Eye (tissue), 1 donor: ENCODE measurements at places on chromosomes 4 and X.

- DNase-seq, result no peak
These were observed 28.1 kb upstream of the JAKMIP1 start for GRCh38 chr4:6228158-6229067.

- no peak for DNase-seq
These were observed 38.6 kb downstream of the CFAP299 start for GRCh38 chr4:80374180-80374579.

DNA sequence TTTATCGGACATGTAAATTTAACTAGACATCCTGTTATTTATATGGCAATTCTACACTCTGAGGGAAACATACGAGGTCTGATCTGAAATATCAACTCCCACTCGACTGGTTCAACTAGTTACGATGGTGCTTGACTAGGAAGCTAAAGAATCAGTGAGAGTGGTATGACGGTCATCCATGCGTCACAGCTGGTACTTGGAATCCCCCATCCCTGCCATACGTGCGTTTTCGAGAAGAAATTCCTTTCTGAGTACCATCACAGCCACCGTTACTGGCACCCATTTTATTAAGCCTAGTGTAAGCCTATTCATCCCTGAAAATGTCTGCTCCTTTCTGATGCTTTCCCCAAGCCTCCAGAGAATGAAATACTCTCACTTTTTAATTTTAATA lies 695 bp upstream of the PIGA start:
- peak; percentile 71 for DNase-seq

DNA sequence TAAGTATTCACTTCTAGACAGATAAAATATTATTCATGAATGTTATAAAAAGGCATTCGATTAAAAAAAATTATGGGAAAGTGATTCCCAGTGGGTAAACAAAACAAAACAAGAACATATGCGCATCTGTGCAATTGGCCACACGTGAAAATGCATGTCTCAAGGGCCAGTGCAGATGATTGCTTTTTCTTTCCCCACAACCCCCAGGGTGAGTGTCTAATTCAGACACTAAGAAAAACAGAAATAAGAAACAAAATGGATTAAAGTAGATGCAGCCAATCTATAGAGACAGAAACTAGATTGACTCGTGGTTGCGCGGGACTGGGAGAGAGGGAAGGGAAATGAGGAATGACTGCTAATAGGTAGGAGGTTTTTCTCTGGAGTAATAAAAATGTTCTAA lies 49.5 kb downstream of the GPM6A start:
- peak; percentile 39 for DNase-seq

DNA sequence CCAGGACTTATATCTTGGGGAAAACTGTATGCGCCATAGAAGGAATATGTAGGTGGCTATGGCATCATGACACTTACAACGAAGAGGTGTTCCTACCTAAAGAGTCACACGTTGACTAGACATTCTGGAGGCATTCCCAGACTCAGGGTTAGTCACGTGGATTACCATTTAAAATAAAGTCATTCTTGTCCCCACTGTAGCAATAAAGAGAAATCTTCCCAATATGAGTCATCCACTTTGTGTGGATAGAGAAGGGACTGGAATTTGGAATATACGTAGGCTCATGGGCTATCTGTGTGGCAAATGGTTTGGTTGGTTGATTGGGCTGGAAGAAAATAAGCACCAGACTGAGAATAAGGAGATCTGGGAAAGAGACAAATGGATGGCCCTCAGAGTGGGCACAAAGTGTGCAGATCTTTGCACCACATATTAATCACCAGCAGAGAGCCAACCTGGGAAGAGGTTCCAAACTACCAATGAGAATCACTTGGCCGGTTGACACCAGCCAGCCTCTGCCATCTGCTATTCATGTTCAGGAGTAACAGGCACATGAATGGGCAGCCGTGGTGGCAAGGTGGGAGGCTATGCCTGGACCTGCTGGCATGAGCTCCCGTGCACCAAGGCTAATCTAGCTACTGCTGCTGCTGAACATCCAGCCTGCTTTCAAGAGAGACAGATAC lies 41.0 kb downstream of the MTNR1A start:
- DNase-seq, result no peak

DNA sequence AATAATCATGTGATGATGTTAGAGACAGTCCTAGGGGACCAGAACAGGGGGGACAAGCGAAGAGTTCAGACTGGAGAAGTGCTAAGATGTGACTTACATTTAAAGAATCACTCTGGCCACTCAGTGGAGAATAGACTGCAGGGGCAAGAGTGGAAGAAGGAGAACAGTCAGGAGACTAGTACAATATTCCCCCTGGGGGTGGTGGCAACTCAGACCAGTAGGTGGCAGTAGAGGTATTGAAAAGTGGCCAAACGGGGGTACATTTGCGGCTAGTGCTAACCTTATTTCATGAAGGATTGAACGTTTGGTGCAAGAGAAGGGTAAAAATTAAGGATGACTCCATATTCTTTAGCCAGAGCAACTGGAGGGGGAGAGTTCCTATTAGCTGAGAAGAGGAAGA lies 2.7 kb upstream of the BMX start:
- DNase-seq, result peak; percentile 62

DNA sequence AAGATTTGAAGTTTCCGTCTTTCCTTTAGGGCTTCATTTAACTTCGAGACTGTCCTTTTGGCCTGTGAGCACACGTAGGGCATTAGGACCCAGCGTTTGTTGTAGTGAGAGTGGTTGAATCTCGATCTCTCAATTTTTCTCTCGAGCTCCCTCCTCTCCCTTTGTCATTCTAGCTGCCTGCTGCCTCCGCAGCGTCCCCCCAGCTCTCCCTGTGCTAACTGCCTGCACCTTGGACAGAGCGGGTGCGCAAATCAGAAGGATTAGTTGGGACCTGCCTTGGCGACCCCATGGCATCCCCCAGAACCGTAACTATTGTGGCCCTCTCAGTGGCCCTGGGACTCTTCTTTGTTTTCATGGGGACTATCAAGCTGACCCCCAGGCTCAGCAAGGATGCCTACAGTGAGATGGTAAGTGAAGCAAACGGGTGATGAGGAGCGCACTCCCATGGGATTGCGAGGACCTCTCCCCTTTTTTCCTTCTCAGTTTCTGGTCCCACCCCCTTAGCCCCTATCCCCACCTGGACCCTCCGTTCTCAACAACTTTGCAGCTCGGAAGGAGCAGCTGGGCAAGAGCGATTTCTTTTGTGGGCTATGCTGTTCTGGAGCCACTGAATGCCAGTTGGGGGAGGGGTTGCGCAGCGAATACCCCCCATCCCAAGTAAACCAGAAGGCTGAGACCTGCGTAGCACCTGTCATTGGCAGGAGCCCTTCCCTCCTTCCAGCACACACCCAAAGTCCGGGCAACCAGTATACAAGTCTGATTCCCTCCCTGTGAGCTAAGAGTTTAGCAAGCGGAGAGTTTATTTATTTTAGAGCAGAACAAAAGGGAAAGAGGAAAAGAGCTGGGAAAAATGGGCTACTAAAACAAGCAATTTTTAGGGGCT lies at the start of gene TMEM35A:
TSS of gene TMEM35A (plus strand) at position 164 of the 883 bp plus-strand sequence. CDS start at position 288, 124 bp downstream.
- peak; percentile 72 for DNase-seq

DNA sequence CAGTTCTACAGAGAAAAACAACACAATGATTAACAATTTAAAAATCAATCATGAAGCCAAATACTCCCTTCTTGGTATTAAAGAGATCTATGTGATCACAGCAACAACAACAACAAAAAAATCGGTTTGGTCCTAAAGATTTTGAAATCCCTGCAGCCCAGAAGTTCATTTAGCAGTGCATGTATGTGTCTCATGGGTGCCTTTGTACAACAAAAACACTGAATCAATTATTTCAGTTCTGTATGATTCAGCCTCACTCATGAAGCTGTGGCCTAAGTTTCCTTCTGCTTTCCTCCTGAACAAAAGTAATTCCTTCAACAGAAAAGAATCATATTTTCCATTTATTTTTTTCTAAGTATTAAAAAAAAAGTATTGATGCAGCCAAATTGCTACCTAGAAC lies 393.4 kb upstream of the NDST3 start:
- no peak for DNase-seq

DNA sequence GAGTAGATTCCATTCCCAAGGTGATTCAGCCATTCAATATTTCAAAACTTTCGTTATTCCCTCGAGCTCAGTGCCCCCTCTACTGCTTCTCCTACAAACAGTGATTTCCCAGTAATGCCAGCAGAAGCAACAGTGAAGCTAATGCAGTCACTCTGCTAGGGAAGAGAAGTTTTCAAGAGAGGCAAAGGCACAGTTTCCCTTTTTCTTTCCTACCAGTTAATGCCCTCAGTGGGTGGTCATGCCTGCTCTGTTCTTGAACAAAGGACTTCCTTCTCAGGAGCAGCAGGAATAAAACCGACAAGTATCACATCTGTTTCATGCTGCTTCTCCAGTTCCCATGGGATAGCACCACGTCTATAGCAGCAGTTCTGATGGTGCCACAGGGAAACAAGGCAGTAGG lies 317.2 kb downstream of the TENM3 start:
- DNase-seq, result peak; percentile 86

- no peak for DNase-seq
These were observed 196.4 kb upstream of the DDX53 start for GRCh38 chrX:22803353-22803752.

DNA sequence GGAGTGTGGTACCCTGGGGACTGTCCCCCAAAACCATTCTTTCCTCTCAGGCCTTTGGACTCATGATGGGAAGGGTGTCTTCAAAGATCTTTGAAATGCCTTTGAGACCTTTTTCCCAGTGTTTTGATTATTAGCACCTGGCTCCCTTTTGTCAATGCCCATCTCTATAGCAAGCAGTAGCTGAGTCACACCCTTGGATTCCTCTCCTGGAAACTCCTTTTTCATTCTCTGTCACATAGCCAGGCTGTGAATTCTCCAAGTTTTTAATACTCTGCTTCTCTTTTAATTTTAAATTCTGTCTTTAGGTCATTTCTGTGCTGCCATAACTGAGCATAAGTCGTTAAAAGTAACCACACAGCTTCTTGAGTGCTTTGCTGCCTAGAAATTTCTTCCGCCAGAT lies 29.7 kb downstream of the IL21 start:
- no peak for DNase-seq

DNA sequence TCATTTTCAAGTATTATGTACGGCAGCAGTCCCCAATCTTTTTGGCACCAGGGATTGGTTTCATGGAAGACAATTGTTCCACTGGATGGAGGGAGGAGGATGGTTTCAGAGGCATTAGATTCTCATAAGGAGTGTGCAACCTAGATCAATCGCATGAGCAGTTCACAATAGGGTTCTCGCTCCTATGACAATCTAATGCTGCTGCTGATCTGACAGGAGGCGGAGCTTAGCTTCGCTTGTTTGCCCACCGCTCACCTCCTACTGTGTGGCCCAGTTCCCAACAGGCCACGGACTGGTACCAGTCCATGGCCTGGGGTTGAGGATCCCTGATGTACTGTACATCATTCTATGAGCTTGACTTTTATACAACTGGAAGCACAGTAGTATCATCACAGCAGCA lies 48.4 kb downstream of the SMIM20 start:
- DNase-seq, result peak; percentile 61

DNA sequence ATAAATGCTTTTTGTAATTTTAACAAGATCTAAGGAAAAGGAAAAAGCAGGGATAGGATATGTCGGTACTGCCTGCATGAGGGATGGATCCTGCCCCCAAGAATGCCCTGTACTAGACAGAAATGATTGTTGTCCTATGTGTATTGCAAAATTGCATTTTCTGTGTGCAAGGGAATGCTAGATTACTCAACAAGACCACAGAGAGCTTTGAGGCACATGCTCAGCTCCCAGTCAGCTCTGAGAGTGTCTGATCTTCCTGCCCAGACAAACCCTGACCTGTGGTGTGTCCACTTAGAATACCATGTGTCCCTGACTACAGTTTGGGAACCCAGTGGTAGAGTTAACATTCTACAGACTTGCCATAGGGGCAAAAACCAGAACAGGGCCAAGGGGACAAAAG lies 129.2 kb upstream of the PAK3 start:
- DNase-seq, result no peak

GRCh38 chr4:26020083-26020668 lies 106.2 kb downstream of the SMIM20 start:
- no peak for DNase-seq

DNA sequence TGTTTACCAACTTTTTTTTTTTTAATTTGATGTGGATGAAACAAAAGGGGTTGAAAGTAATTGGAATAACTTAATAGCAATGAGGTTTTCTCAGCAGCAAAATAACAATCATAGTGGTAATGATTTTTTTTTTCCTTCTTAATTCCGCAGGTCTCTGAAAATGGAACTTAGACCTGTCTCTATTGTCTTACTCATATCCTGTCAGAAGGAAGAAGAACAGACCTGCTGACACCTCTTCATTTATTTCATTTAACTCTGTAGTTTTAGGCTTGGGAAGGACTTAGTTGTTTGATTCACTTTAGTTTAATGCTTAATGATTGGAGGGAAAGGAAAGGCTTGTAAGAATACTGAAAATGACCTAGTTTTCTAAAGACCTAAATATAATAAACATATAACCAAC lies 9.0 kb downstream of the PCDH18 start:
- no peak for DNase-seq

- DNase-seq, result no peak
These were observed 9.8 kb upstream of the SLC7A11 start for GRCh38 chr4:138251938-138252337.

GRCh38 chrX:41481264-41482109 lies 34.3 kb downstream of the NYX start:
- no peak for DNase-seq

DNA sequence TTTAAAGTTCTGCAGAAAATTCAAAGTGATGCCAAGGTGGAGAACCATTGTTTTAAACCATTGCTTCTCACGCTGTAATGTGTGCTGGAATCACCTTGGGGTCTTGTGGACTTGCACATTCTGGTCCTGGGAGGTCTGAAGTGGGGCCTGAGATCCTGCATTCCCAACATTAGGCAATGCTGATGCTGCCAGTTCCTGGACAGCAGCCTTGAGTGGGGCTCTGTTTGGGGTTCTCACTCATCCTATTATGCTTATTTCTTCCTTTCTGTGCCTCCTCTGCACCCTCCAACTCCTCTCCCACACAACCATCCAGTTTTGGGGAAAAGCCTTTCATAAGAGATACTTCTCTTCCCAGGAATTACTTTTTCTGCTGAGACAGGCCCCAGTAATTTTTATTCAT lies 44.2 kb upstream of the RASSF6 start:
- DNase-seq, result no peak

GRCh38 chrX:110159235-110159634 lies 156.3 kb downstream of the TMEM164 start:
- DNase-seq, result no peak

- DNase-seq, result no peak
These were observed 54.3 kb upstream of the HPGDS start for GRCh38 chr4:94396984-94397383.

- peak; percentile 5 for DNase-seq
These were observed 435.7 kb upstream of the FMR1 start for GRCh38 chrX:147476008-147476407.

DNA sequence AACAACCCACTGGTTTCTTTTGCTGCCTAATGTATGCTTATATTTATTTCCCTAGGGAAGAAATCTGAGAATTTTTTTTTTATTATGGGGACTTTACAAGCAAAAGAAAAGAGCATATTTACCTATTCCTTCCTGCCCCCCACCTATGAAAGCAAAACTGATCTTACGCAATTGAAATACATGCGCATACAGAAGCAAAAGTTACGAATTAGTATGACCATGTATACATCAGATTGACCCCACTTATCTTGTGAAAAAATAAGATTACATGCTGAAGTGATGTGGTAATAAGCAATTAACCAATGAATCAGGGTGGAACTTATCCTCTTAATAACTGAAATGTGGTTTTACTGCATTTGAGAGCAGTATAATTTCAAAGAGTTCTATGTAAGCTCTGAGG lies 151.0 kb downstream of the TENM3 start:
- DNase-seq, result no peak
